ENCODE measurements at places on chromosomes 12 and 14.

GRCh38 chr12:29728030-29728429 lies 55.7 kb downstream of the TMTC1 start:
- no peaks in the 10 kb centered on the region for H3K27me3 ChIP-seq
- no peak overlapping the region for H3K4me3 ChIP-seq
- no peak overlapping the region for H3K27ac ChIP-seq
- no peaks in the 10 kb centered on the region for H3K4me1 ChIP-seq
- no peak for DNase-seq
- H3K36me3 ChIP-seq: no peaks in the 10 kb centered on the region

DNA sequence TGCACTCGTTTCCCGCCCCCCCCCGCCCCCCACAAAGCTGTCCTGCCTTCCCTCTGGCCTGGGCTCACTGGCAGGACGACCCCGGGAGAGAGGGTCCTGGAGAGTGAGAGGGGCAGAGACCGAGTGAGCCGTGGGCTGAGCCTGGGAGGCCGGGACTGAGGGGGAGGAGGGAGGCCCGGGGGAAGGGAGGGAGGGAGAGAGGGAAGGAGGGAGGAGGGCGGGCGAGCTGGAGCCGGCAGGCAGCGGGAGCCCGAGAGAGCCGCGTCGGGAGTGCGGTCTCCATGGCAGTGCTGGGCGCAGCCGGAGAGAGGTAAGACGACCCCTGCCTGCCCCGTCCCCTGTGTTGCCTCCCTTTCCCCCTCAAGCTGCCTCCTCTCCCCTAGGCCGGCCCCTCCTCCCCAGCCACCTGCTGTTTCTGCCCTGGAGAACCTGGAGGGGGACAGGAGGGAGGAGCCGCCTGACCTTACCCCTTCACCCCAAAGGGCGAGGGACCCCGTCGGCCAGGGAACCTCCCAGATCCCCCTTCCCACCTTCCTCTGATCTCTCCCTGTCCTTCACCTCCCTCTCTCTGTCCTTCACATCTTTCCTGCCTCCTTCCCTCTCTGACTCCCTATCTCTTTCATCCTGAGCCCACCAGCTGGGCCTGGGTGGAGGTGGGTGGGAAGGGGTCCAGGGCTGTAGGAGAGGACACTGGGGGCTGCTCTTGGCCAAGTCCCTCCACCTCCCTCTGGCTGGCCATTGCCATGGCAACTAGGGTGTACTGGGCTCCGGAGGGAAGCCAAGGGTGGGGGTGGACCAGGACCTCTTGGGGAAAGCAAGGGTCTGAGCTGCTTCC lies at the start of gene GPR162:
GPR162 (plus strand) TSS at position 231 of the 835 bp plus-strand sequence. CDS start 2,078 bp downstream, outside the sequence.
- peaks cover 59% of the 10 kb centered on the region for H3K27me3 ChIP-seq
- H3K36me3 ChIP-seq: peaks cover 20% of the 10 kb centered on the region
- H3K4me3 ChIP-seq: no peak within 1 kb of the TSS
- no peak for DNase-seq

DNA sequence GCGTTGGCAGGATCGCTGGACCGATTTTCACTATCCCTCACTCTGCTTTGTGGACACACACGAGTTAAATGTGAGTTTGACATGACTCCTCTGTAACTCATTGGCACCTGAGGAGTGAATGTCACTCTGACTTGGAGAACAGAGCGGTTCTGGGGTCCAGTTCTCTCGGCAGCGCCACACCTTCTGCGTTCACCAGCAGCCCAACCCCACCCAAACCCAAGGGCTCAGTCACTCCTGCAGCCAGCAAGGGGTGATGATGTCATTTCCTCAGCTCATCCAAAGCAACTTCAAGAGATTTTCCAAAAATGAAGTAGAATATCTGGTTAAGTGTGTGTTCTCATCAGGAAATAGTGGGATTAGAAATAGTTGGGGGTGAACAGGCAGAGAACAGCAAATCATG lies 36.3 kb downstream of the ADGRD1 start:
- DNase-seq: no peak
- peaks cover 2% of the 10 kb centered on the region for H3K27me3 ChIP-seq
- no peak overlapping the region for H3K27ac ChIP-seq
- H3K36me3 ChIP-seq: no peaks in the 10 kb centered on the region
- H3K4me3 ChIP-seq: no peak overlapping the region

- no peak for DNase-seq
- H3K27ac ChIP-seq: no peak overlapping the region
- H3K36me3 ChIP-seq: no peaks in the 10 kb centered on the region
- H3K27me3 ChIP-seq: no peaks in the 10 kb centered on the region
Observed at GRCh38 chr12:109670731-109671130, 42.9 kb upstream of the FAM222A start.

- no peaks in the 10 kb centered on the region for H3K4me1 ChIP-seq
- no peak for DNase-seq
- no peak overlapping the region for H3K27ac ChIP-seq
- no peaks in the 10 kb centered on the region for H3K36me3 ChIP-seq
- H3K27me3 ChIP-seq: no peaks in the 10 kb centered on the region
Observed at GRCh38 chr12:7555752-7556151, 52.2 kb upstream of the CD163 start.

GRCh38 chr14:39548358-39548757 lies 116.1 kb upstream of the FBXO33 start:
- H3K4me1 ChIP-seq: no peaks in the 10 kb centered on the region
- no peak overlapping the region for H3K4me3 ChIP-seq
- H3K36me3 ChIP-seq: no peaks in the 10 kb centered on the region
- no peak for DNase-seq

DNA sequence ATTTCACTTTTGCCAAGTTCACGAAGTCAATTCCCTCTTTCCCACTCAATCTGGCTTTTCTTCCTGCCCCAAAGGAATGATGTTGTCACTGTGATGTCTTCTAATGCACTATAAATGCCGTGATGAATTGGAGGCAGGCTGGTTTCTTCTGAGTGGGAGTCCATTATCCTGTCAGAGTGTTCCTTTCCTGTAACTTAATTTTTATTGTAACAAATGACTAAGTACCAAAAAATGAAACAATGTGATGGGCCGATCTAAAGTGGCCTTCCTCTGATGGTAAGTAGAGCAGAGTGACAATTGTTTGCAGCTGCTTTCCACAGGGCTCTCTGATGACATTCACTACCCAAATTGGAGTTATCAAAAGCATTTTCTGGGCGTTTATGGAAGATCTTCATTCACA lies 22.2 kb downstream of the TMEM30B start:
- no peaks in the 10 kb centered on the region for H3K27me3 ChIP-seq
- H3K27ac ChIP-seq: no peak overlapping the region
- H3K4me3 ChIP-seq: no peak overlapping the region
- H3K36me3 ChIP-seq: no peaks in the 10 kb centered on the region
- H3K4me1 ChIP-seq: no peaks in the 10 kb centered on the region

DNA sequence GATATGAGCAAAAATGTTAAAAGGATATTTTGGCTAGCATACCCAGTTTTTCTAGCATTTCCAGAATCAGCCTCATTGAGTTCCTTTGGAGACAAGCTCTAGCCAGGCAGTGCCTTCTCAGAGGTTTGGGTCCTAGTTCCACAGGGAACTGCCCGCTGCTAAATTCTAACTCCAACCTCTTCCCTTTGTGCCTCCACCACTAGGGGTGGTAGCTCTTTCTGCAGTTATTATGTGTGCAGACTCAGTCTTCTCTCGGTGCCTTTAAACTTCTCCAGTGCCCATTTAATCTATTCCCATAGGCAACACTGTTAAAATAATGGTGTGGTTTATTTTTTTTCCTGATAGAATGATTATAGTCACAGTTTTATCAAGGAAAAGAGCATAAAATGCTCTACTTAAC lies 21.5 kb upstream of the SLC25A3 start:
- no peak overlapping the region for H3K4me3 ChIP-seq
- no peak overlapping the region for H3K27ac ChIP-seq
- H3K27me3 ChIP-seq: no peaks in the 10 kb centered on the region
- no peak for DNase-seq
- no peaks in the 10 kb centered on the region for H3K4me1 ChIP-seq

DNA sequence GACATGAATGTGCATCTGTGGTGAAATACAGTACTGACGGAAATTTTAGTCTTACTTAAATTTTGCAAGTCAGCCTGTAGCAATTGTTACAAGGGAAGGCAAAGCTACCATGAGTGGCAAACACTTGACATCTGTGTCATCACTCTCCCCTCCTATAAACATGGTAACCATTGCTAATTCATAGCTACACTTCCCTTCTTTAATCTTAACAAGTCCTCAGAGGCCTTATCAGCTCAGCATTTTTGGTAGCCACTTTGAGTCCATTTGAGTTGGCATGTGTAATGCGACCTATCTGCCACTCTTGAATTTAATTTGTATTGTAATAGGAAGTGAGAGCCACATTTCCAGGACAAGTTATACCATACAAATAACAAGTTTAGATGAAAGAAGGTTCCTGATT lies 218.1 kb downstream of the RMST start:
- H3K27ac ChIP-seq: no peak overlapping the region
- no peaks in the 10 kb centered on the region for H3K36me3 ChIP-seq
- no peak for DNase-seq
- H3K4me3 ChIP-seq: no peak overlapping the region
- no peaks in the 10 kb centered on the region for H3K27me3 ChIP-seq
- no peaks in the 10 kb centered on the region for H3K4me1 ChIP-seq

- H3K27me3 ChIP-seq: no peaks in the 10 kb centered on the region
- H3K36me3 ChIP-seq: no peaks in the 10 kb centered on the region
- H3K4me1 ChIP-seq: peaks cover 26% of the 10 kb centered on the region
- peak; percentile 29 for DNase-seq
Observed at GRCh38 chr12:55829967-55830600, 697 bp upstream of the DNAJC14 start.

GRCh38 chr14:73870525-73871235 lies 16.0 kb upstream of the ZNF410 start:
- no peak overlapping the region for H3K4me3 ChIP-seq
- no peaks in the 10 kb centered on the region for H3K4me1 ChIP-seq
- no peaks in the 10 kb centered on the region for H3K36me3 ChIP-seq
- no peaks in the 10 kb centered on the region for H3K27me3 ChIP-seq

DNA sequence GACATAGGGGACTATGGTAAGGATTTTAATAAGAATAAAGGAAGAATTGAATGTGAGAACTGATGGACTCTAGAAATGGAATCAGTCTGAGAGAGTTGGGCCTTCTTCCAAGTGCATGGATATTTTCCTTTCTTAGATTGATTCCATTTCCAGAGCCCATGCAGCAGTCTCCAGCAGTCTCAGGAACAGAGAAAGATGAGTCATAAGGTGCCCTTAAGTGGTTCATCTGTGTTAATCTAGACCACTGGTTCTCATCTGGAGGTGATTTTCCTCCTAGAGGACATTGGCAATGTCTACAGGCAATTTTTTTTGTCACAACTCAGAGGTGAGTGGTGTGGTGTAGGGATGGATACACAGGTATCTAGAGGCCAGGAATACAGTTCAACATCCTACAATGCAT lies 25.9 kb downstream of the TRIM9 start:
- DNase-seq: no peak
- peaks cover 7% of the 10 kb centered on the region for H3K27me3 ChIP-seq

- no peaks in the 10 kb centered on the region for H3K36me3 ChIP-seq
- no peak overlapping the region for H3K4me3 ChIP-seq
- H3K27ac ChIP-seq: no peak overlapping the region
- H3K4me1 ChIP-seq: no peaks in the 10 kb centered on the region
Observed at GRCh38 chr12:43158126-43158525, 393.9 kb downstream of the ADAMTS20 start.

DNA sequence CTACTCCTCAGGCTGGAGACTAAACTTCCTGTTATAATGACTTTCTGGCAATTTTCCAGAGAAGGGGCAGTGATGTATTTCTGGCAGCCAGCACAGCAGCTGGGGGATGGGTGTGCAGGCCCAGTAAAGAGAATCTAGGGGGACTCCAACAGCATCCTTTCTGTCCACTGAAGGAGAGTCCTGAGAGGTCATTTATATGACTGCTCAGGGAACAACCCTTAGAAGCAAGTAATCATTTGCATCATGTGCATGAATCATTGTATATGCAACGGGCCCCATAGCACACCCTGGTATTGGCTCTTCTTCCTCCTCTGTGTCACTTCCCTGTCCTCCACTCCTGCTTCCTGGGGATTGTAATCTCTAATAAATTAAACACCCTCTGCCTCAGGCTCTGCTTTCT lies 493.8 kb downstream of the RPS29 start:
- H3K4me3 ChIP-seq: no peak overlapping the region
- no peaks in the 10 kb centered on the region for H3K4me1 ChIP-seq
- no peaks in the 10 kb centered on the region for H3K36me3 ChIP-seq
- DNase-seq: no peak
- no peaks in the 10 kb centered on the region for H3K27me3 ChIP-seq

- H3K27ac ChIP-seq: no peak overlapping the region
- no peak for DNase-seq
- peaks cover 43% of the 10 kb centered on the region for H3K27me3 ChIP-seq
- peaks cover 11% of the 10 kb centered on the region for H3K4me1 ChIP-seq
- H3K4me3 ChIP-seq: no peak overlapping the region
Observed at GRCh38 chr12:1916371-1917171, 1.9 kb downstream of the CACNA2D4 start.

GRCh38 chr14:38042322-38042721 lies 165.4 kb upstream of the SSTR1 start:
- H3K36me3 ChIP-seq: no peaks in the 10 kb centered on the region
- no peak overlapping the region for H3K4me3 ChIP-seq
- no peaks in the 10 kb centered on the region for H3K27me3 ChIP-seq
- H3K27ac ChIP-seq: no peak overlapping the region

- H3K27ac ChIP-seq: peak overlapping the region; percentile 82
- no peak overlapping the region for H3K4me3 ChIP-seq
- H3K36me3 ChIP-seq: no peaks in the 10 kb centered on the region
- peaks cover 82% of the 10 kb centered on the region for H3K4me1 ChIP-seq
Observed at GRCh38 chr14:98181241-98181640, 1090.8 kb downstream of the BCL11B start.

- no peak overlapping the region for H3K27ac ChIP-seq
- H3K4me1 ChIP-seq: no peaks in the 10 kb centered on the region
- H3K36me3 ChIP-seq: peaks cover 27% of the 10 kb centered on the region
Observed at GRCh38 chr12:131723532-131723931, 12.6 kb downstream of the SFSWAP start.

DNA sequence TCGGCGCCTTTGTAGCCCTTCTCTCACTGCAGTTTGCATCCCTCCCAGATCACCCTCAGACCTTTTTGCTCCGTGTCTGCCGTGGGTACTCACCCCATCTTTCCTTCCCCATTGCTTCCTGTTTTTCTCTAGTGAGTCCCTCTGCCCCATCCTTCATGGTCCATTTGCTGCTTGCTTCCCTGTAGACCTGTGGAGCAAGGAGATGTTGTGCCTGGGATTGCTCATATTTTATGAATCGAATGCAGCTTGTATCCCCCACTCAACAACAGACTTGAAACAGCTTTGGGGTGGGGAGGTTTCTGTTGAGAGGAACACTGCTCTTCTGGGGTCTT lies 661 bp downstream of the DENR start:
- no peak for DNase-seq
- H3K4me1 ChIP-seq: peaks cover 20% of the 10 kb centered on the region
- H3K4me3 ChIP-seq: peak overlapping the region; percentile 61
- no peaks in the 10 kb centered on the region for H3K27me3 ChIP-seq

GRCh38 chr12:22180705-22181104 lies 134.7 kb downstream of the CMAS start:
- no peaks in the 10 kb centered on the region for H3K36me3 ChIP-seq
- no peaks in the 10 kb centered on the region for H3K4me1 ChIP-seq
- H3K27ac ChIP-seq: no peak overlapping the region
- H3K27me3 ChIP-seq: no peaks in the 10 kb centered on the region
- DNase-seq: no peak
- no peak overlapping the region for H3K4me3 ChIP-seq
